ENCODE measurements at places on chromosomes 4 and X. TPM values are rescaled to one million over a fixed set of nuclear protein-coding genes. Genes with fewer than 3 reads are reported as not detected.

DNA sequence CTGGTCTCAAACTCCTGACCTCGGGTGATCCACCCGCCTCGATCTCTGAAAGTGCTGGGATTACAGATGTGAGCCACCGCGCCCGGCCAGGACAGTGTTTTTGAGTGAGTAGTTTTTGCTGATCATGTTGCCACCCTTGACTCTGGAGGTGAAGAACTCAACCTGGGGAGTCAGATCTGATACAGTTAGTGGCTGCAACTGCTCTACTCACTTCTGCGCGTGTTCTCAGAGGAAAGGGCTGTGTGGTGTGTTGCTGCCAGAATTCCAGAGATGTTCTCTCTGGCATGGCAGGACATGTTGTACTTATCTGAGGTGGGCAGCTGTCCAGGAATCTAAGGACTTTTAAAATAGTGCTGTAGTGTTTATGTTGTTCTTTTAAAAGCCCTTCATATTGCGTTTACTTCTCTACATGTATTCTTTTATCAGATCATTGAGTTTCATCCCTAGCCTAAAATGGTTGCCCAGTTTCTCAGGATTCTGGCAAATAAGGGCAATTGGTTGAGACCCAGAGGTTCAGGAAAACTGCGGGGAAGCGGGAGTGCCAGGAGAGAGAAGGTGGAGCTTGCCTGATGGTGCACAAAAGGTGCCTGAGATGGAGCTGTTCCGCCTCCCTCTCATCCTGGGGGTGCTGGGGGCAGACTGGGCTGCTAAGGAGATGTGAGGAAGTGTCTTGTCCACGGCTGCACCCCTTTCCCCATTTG is 97.7 kb downstream of the ARHGAP10 start:
- peak; percentile 94 for DNase-seq

The CYLC1 gene
- not detected for total RNA-seq

- DNase-seq: no peak
Observed at GRCh38 chr4:41184009-41184408, 30.3 kb downstream of the APBB2 start.

DNA sequence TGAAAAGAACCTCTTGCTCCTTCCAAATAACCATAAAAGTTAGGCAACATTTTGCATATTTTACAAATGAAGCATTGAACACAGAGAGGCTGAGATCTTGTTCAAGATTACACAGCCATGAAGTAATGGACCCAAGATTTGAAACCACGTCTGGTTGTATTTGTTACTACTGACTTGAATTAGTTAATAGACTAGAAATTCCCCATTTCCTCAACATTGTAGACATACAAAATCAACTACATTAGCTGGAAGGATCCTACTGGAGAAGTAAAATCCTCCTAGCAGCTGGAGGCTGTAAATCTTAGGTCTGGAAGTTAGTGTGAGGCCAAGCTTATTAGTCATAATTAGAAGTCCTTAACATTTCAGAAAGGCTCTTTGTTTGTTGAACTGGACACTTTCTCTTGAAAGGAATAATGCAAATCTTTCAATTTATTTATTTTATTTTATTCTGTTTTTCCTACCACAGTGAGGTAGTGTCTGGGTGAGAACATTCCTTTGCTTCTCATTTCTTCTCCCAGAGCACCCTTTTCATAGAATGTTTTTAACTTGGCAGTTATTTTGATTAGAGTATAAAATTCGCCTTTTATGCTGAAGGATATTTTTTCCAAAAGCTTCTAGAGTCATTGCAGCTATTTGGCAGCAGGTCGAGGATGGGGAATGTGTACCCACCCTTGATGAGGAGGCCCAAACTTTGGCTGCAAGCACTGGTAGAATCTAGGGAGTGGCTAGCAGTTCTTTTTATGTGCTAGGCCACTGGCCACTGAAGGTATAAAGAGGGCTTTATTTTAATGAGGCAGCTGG is 62.0 kb upstream of the CLNK start:
- DNase-seq: no peak

DNA sequence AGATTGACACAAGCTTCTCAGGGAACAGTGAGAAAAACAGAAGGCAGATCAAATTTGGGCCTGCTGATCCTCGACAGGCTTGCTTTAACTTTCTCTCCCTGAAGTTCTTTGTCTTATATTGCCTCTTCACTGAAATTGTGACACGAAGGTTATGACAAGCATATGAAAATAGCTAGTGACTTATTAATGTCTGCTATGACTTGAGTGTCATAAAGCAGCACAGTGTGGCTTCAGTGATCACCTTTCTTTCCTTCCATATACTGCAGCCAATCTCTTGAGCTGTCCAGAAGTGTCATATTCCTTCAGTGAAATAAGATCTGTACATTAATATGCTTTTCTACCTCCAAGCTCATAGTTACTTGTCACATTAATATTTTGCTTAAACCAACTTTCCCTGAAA is 870.2 kb downstream of the C4orf33 start:
- no peak for DNase-seq

DNA sequence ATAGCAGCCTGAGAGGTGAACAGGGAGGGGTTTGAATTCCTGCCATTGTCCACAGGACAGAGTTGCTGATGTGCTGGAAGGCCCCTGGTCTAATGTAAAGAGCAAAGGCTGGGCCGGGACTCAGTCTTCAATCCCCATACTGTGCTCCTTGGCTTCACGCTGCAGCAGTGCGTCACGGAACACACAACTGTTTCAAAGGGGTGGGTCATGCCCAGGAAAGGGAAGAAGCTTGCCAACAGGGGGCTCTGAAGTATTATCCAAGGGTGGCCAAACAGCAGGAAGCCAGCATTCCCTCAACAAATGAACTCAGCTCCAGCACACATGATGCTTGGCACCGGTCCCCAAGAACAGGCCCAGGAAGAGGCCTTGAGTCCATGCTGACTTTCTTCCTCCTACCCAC is 122.5 kb downstream of the NFKB1 start:
- DNase-seq: no peak

DNA sequence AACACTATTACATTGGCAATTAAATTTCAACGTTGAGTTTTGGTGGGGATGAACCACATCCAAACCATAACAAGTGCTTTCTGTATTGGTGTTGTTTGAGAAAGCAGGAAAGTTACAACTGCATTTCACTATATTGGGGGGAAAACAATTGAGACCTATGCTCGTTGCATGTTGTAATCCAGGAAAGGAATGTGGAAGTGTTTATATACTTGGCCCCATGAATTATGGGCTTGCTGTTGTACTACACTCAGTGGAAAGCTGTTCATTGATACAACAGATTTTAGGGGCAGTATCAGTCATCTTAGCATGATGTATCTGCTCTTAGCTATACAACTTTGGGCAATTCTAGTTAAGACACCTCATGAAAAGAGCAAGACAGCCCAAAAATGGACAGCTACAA is 52.4 kb downstream of the KLHL5 start:
- no peak for DNase-seq

The IL15 gene
- total RNA-seq: 11.4 TPM

The ZDHHC15 gene
- 2.1 TPM for total RNA-seq

DNA sequence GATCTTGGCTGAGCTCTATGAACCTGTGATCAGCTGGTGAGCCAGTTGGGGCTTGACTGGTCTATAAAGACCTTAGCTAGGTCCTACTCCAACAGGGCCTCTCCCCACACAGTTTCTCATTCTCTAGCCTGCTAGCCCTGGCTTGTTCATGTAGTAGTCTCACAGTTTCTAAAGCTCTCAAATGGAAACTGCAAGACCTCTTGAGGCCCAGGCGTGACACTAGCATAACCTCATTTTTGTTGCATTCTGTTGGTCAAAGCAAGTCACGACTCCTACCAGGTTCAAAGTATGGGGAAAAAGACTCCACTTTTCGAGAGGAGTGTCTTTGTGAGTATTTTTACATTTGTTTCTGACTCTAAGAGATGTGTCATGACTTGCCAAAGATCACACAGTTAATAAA is 50.9 kb downstream of the CEP44 start:
- DNase-seq: no peak

DNA sequence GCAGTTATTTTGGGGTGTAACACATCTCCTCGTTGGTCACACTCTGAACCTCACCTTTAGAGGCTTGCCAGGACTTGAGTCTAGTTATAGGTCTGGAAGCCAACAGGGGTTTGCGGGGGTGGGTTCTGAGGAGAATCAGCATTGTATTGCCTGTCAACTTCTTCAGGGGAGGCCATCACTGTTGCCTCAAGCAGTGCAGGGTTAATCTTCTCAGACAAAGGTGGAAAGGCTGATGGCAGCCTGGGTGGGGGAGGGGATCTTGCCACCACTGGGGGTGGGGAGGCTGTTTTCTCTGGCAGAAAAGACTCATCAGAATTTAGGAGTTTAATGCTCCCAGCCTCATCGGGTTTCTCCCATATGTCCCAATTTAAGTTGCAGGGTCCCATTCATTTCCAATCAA is 387.8 kb downstream of the PRR32 start:
- no peak for DNase-seq

DNA sequence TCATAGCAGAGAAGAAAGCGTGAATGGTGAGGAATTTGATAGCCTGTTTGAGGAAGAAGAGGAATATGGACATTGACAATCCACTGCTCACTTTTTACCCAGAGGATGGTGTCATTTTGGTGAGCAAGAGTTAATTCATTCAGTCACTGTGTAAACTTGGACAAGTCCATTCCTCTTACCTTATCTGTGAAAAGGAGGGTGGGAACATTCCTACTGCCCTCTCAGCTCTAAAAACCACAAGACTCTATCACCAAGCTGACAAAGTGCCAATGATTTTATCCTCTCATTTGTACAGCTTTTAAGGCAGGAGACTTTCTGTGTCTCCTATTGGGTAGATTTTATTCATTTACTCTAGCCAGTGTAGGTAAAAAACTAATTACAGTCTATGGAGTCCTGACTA is 103.8 kb downstream of the LUZP4 start:
- no peak for DNase-seq

DNA sequence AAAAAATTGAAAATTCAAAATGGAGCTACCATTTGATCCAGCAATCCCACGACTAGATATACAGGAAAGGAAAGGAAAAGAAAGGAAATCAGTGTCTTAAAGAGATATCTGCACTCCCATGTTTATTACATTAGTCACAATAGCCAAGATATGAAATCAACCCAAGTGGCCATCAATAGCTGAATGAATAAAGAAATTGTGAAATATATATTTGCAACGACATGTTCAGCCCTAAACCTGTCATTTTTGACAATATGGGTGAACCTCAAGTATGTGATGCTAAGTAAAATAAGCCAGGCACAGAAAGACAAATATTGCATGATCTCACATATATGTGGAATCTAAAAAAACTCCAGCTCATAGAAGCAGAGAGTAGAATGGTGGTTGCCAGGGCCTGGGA is 155.1 kb downstream of the ANXA5 start:
- DNase-seq: no peak

- no peak for DNase-seq
Observed at GRCh38 chrX:28039258-28039657, 58.0 kb upstream of the DCAF8L1 start.

The BCLAF3 gene
- total RNA-seq: 9.9 TPM

The PNMA5 gene
- total RNA-seq: not detected

The RPS6KA6 gene
- total RNA-seq: 3.2 TPM

- no peak for DNase-seq
Observed at GRCh38 chr4:46249106-46249505, 125.3 kb upstream of the GABRG1 start.

The ODAPH gene
- not detected for total RNA-seq

DNA sequence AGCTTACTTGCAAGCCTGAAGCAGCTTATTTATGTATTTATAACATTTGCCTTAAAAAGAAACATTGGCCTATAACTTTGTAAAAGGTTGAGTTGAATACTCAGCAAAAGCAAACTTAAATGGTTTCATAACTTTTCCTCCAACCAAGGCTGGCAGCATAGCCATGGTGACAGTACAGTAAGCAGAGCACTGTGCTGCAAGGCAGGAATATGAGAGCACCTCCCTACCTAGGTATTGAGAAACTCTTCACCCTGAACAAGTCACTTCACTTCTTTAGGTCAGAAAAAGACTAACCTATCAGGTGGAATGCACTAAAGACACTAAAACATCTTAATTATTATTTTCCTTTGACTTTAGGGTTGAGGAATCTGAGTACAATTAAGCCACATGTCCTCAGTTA is 63.9 kb upstream of the GYPA start:
- DNase-seq: no peak

The ATOH1 gene
- total RNA-seq: not detected

DNA sequence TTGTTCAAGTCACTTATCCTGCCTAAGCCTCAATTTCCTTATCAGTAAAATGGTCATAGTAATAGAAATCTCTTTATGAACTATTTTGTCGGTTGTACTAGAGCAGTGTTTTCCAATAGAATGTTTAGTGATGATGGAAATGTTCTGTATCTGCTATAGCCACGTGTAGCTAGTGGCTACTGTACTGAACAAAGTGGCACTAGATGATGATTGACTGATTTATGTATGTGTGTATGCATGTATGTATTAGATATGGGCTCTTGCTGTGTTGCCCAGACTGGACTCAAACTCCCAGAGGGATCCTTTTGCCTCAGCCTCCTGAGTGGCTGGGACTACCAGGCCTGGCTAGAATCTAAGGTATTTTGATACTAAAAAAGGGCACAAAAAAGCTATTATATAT is 24.7 kb upstream of the SLC9B1 start:
- DNase-seq: no peak
